ENCODE measurements at places on chromosomes 5 and 9.

GRCh38 chr9:136230365-136230764 lies 15.2 kb downstream of the QSOX2 start:
- DNase-seq = no peak

DNA sequence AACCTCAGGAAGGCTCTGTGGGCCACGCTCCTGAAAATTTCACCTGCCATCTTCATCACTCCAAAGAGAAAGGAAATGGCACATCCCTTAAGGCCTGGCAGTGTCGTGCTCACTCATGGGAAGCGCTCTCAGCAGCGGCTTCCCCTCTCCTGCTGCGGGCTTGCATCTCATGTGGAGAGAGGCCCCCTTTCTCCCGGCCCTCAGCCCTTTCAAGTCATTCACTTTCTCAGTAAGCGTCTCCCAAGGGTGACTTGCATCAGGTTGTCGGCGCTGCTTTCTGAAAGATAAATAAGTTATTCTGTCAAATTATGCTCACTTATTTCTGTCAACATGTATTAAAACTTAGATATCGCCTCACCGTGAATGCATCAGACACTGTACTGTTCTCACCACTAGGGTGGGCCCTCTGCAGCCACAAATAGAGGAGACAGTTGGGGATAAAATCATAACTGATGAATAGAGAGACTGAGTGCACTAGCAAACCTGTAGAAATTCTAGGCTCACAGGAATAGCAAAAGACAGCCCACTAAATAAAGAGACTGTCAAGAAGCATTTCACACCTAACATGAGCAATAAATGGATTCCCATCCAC lies 174.6 kb downstream of the RFK start:
- no peak for DNase-seq

DNA sequence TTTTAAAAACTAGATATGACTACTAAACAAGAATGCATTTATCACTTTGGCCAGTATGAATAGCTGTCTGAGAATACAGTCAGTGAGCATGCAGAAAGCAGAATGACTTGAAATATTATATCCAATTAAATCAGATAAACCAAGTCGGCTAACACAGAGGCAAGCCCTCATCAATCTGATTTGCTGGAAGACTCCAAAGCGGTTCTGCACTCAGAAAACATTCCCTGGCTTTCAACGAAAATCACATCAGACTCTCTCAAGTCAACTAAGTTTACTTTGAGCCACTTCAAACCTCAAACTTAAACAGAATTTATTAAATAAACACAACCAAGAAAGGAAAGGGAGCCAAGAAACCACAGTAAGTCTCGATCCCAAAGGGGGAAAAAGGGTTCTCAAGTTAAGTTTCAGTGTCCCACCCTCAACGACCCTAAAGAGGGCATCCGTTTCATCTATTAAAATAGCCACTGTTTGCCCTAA lies 1.4 kb downstream of the MYO10 start:
- no peak for DNase-seq

GRCh38 chr9:74721696-74722660 lies 165.7 kb downstream of the TRPM6 start:
- DNase-seq = no peak

GRCh38 chr9:16527573-16527972 lies 342.9 kb downstream of the BNC2 start:
- no peak for DNase-seq

DNA sequence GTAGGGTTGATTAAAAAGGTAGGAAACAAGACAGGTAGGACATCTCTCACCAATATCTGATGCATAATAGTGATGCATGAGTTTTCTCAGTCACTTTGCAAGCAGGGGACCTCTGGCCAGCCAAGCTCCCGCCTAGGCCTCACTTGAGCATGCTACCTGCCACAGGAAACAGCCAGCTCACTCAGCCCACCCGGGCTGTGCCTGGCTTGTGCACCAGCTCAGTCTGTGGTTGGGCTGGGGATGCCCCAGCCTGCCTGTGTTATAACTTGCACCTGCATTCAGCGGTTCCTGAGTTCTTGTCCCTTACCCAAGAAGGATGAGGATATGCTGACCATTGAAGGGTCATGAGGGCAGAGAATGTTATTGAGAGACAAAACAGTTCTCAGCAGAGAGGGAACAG lies 172.8 kb upstream of the PLCXD3 start:
- no peak for DNase-seq

GRCh38 chr9:5580650-5581049 lies 48.3 kb upstream of the RIC1 start:
- no peak for DNase-seq

GRCh38 chr9:123548741-123549545 lies 192.9 kb downstream of the CRB2 start:
- DNase-seq = no peak

- DNase-seq = no peak
These were observed 67.4 kb downstream of the VCAN start for GRCh38 chr5:83538786-83539462.

GRCh38 chr9:125633116-125633745 lies 73.8 kb downstream of the MAPKAP1 start:
- DNase-seq = no peak

- peak; percentile 21 for DNase-seq
These were observed at the start of gene MGAT4B for GRCh38 chr5:179806250-179807048. TSS of gene MGAT4B (minus strand) at chr5:179806866. CDS start at chr5:179806583, 283 bp downstream.

DNA sequence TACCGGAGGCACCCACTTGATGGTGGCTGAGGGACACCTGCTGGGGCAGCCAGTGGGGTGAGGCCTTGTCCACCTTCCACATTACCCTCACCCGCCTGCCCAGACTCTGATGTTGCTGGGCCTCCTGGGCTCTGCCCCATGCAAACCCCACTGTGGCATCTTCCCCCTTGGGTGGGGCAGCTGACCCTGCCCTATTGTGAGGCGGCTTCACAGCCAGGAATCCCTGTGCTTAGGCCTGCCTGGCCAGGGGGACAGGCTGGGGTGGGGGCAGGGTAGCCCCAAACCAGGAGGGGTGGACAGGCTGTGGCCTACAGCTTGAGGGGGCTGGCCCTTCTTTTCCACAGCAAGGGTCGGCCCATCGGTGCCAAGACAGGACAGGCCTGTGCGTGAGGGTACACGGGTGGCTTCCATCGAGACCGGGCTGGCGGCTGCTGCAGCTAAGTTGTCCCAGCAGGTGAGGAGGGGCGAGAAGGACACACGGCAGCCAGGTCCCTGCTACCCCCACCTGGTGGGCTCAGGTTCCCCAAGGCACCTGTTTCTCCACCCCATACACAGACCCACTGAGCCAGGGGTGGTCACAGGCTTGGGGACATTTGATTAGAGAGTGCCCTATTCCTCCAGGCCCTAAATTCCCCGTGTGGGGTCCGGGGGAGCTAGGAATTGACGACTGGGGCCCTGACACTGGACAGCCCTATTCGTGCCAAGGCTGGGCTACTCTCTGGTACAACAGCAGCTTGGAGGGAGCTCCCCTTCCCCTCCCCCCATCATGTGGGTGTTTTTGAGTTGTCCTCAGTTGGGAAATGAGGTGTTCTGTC lies 99.2 kb downstream of the PHF2 start:
- DNase-seq = no peak

DNA sequence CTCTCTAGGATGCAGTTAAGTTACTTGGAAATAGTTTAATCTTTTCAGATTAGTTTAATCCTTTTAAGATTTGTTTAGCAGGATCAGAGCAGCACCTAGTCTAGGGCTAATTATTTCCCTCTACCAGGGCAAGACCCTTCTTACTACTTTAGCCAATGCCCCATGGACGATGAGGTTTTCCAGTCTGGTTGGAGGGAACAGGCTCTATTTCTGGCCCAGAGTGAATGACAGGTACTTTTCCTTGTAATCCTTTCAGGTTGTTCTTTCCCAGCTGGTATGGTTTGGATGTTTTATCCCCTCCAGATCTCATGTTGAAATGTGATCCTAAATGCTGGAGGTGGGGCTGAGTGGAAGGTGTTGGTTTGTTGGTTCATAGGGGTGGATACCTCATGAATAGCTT lies 27.2 kb downstream of the PTTG1 start:
- DNase-seq = no peak

DNA sequence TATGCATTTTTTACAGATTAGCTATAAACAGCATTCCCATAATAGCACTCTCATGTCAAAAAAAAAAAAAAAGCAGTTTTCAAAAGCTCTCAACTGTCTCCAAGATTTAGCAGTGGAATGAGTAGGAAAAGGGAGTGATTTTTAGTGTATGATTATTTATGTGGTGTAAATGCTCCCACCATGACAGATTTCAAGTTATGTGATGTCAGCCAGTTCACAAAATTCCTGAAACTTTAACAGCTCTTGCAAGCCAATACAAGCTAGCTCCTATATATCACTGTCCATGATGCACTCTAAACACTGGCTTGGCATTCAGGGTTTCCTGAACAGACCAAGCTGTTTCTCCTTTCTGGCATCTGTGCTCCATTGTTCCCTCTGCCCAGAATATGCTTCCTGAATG lies 7.9 kb upstream of the ANKDD1B start:
- no peak for DNase-seq

DNA sequence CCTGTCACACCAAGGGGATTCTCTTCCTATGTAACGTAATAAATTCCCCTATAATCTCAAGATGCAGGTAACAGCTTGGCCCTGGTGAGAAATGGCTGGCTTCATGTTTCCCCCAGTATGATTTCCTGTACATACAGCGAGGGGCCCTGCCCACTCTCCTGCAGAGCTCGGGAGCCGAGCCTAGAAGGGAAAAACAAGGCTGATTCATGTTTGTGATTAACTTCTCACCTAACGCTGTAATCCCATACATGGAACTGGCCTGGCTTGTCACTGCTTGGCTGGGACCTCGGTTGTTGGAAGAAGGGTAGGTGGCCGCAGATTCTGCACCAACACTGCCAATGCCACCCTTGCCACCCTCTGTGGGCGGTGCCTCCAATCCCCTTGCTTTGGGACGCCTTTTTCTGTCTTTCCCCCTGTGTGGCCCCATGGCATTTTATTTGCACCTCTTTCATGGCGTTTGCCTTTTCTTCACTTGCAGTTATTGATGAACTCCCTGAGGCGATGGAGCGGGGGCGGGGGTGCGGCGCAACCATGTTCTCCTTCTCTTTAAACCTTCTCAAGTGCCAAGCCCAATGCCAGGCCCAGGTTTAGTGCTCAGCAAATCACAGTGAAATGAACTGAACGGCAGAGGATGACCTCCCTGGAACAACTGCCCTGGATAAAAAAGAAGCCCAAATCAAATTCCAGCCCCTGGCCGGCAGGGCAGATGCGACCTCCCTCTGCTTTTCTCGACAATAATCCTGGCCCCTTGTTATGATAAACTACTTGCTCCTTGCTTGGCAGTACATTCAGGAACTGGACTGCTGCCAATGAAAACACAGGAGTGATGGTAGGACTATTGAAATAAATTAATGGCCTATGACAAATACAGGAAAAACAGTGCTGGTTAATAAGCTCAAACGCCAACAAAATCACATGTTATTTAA lies 108.1 kb downstream of the TMEM174 start:
- DNase-seq = no peak
